ENCODE measurements at places on chromosomes 5 and 9.

- DNase-seq: no peak
These were observed 72.2 kb upstream of the GABRP start for GRCh38 chr5:170711300-170711699.

GRCh38 chr9:74907085-74907484, 19.4 kb upstream of the TRPM6 start:
- no peak for DNase-seq

- DNase-seq: no peak
These were observed 53.2 kb downstream of the ZNF474 start for GRCh38 chr5:122182491-122182921.

- no peak for DNase-seq
These were observed 108.9 kb upstream of the POU5F2 start for GRCh38 chr5:93850311-93850710.

- no peak for DNase-seq
These were observed 37.5 kb upstream of the BOD1 start for GRCh38 chr5:173653822-173654523.

DNA sequence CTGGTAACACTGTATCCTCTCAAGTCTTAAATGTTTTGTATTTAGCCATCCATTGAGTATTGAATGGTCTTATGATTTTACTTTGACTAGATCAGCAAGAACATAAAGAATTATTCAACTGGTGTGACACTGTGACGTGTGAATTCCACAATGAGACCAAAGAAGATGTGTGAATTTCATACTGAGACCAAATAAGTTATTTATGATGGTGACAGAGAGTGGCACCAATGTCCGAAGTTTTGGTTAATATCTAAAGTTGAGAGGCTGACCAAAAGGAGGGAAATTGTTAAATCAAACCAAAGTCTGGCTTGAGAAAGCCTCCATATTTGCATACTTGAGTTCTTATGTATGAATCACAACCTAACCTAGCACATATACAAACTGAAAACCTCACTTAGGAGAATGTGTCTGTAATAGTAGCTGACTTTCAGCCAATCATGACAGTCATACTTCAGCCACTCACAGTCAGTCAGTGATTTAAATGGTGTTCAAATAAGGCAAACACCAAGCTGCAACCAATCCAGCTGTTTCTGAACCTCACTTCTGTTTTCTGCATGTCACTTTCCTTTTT, 31.5 kb upstream of the FAM170A start:
- no peak for DNase-seq

GRCh38 chr5:119168401-119168800, 97.5 kb downstream of the DMXL1 start:
- no peak for DNase-seq

GRCh38 chr9:81156381-81156780, 533.0 kb downstream of the TLE1 start:
- DNase-seq: no peak

DNA sequence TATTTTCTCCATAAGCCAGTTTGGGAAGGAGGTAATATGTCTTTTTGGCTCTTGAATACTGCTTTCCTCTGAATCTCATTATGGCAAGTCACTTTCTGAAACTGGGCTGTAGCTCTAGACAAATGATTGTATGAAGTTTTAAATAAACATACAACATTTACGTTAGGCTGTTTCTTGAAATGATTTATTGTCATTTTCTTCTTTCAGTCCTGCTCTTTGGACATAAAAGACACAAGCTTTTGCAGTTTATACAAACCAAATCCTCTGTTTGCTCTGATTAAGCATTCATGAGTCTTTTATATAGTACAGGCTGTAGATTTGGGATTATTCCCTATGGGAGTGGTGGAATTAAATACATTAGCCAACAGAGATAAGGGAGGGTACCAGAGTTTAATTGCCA, 139.7 kb downstream of the CEP120 start:
- DNase-seq: no peak
